ENCODE measurements at places on chromosomes 12 and 14.

DNA sequence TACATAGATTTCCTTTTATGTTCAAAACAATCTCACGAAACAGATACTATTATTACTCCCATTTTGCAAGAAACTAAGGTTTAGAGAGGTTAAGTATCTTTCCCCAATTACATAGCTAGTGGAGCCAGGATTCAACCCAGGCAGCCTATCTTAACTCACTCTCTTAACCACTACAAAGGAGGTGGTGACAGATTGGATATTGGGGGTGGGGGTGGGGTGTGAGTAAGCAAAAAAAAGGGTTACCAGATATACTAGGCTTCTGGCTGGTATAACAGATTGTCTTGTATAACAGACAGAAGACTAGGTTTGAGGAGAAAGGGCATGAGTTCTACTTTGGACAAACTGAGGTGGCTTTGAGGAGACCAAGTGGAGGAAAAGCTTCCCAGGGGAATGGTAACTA, 2.1 kb downstream of the GMFB start:
- DNase-seq, result no peak

GRCh38 chr12:50609292-50609874, 104.6 kb downstream of the DIP2B start:
- DNase-seq, result no peak

DNA sequence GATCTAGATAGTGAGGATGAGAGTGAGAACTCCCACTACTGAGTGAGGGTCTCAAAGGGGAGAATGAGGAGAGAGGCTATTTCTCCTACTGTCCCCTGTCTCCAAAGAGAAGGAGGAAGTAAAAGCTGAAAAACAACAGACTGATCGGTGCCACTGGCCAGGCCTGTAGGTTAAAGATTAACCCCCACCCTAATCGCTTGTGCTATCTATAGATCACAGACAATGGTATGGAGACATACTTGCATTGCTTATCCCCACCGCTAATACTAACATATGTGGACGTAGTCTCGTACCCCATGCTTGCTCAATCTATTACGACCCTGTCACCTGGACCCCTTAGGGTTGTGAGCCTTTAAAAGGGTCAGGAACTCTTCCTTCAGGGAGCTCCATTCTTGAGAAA, 777.9 kb upstream of the TMEM132C start:
- no peak for DNase-seq

- peak; percentile 47 for DNase-seq
Measured at GRCh38 chr12:121466794-121467637, 67.1 kb downstream of the RNF34 start.

GRCh38 chr12:29281371-29282005, 99.5 kb downstream of the ERGIC2 start:
- DNase-seq, result no peak

DNA sequence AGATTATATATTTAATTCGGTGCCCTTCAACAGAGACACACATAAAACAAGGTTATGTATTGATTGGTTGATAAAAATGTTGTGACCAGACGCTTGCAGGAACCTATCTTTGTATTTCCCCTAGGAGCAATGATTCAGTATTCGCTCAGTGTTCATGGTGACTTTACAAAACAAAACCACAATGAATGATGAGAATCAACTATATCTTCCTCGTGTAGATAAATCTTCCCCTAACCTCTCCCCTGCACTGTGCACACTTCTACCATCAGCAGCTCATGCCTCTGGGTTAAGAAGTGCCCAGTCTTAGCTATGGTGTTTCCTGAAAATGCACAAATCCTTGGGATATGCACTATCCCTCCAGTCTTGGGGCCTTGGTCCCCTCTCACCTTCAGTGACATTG, 16.3 kb downstream of the RIN3 start:
- DNase-seq, result no peak

DNA sequence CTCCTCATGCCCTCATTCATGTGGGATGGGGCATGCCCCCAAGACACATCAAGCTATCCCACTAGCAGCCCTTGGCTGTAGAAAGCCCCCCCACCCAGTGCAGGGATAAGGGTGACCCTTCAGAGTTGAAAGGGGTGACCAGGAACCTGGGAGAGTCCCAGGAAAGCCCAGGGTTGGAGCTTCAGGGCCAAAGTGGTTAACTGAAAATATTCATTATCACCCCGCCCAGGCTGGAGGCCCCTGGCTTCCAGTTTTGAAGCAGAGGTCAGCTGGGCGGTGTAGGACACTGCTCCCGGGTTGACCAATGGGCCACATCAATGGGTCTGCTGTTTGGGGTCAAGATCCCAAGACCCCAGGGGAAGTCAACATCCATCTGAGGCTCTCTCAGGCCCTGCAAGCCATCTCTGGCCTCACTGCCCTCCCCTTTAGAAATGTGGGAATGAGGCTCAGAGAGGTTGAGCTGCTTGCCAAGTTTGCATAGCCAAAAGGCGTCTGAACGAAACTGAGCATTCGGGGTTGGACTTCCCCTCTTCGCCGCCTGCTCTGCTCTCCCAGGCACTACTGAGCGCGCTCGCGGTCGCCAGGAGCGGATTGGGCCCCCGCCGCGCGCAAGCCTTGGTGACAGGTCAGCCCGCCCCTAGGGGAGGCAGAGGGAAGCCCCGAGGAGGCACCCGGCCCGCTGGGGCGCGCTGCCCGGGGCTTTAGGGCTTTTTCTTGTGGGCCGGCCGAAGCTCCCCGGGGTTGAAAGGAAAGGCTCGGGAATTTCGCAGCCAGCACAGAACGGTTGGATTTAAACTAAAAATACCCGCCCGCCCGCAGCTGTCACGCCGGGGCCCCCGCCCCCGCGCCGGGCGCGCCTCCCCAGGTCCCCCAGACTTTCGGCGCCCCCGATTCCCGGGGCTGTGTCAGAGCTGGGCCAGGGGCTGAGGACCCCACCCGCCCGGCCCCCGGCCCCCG, 576 bp downstream of the SYNE3 start:
- DNase-seq, result no peak

GRCh38 chr14:85401384-85401783, 128.6 kb upstream of the FLRT2 start:
- no peak for DNase-seq

DNA sequence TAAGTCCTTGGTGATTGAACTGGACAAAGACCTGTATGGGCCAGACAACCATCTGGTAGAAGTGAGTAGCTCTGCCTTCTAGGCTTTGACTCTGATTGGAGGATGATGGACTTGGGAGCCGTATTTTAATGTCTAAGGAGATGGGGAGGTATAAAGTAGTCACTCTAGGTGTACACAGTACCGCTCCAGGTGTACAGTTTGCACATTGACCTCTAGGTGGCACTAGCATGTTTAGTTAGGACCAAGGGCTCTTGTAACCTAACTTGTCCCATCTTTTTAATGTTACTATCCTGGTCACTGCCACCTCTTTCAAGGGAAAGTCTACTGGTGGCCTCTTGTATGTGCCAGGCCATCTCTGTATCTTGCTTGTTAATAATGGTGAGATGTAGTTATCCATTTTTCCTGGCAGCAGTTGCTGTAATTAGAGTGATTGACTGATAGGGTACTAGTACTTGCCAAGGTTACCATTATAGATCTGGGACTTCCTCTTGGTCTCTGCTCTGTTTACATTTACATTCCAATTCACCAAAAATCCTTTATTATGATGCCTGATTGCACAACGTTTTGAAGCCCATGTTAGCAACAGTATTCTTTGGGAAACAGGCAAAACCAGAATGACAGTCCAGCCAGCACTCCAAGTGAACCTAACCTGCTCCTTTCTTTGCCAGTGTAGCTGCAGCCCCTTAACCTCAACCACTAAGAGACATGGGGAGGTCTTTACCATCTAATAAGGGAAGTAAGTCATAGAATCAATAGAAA, 3.6 kb downstream of the SMARCD1 start:
- no peak for DNase-seq

- no peak for DNase-seq
Measured at GRCh38 chr12:62643486-62643885, 176.9 kb downstream of the MON2 start.

DNA sequence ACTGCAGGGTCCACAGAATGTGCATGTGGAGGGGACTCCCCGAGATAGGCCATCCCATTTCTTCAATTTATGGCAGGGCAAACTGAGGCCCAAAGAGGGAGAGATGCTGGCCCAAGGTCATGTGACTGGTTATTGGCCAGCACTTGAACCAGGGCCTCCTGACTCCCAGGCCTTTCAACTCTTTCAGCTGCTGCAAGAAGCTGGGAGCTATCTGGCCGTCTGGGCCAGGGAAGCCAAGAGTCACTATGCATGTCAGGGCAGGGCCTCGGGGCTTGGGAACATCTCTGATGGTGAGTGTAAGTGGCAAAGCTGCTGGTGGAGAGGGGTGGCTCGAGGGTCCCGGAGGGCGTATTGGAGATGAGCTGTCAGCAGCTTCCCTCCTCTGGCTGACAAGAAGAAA, 9.5 kb upstream of the LTBP2 start:
- DNase-seq, result no peak

- no peak for DNase-seq
Measured at GRCh38 chr14:101828046-101828445, 66.5 kb downstream of the PPP2R5C start.

GRCh38 chr14:31024577-31025366, 677 bp upstream of the AP4S1 start:
- DNase-seq, result no peak

GRCh38 chr14:96888593-96888992, 91.4 kb downstream of the VRK1 start:
- DNase-seq, result no peak

GRCh38 chr12:16884056-16884455, 278.1 kb upstream of the LMO3 start:
- DNase-seq, result no peak

DNA sequence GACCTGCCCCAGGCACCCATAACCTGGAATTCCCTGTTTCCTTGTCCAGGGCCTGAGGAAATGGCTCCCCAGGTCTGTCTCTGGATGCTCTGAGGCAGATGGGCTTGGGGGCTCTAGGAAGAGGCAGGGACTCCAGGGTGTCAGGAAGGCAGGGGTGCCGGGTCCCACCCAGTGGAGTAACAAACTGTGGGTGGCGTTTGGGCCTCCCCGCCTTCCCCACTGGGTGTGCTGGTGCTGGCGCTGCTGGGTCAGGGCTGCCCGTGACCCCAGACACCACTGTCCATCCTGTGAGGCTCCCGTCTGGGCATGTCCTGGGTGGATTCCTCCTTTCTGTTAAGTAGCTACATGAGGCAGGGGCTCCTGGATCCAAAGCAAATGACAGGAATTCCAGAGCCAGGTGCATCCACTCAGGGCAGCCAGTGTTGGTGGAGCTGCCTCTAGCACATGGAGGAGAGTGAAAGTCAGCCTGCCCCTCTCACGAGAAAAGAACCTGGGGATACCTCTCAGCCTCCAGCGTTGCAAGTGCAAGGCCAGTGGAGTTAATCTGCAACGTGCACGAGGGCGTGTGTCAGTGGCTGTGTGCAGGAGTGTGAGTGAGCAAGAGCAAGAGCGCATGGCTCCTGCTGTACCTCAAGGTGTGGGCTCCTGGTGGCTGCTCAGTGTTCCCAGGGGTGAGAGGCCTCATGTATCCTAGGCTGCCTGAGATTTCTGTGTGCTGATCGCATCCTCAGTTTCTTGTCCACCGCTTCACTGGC, 403.1 kb downstream of the TMEM121 start:
- DNase-seq, result no peak

GRCh38 chr12:81835783-81836182, 76.6 kb upstream of the PPFIA2 start:
- no peak for DNase-seq

DNA sequence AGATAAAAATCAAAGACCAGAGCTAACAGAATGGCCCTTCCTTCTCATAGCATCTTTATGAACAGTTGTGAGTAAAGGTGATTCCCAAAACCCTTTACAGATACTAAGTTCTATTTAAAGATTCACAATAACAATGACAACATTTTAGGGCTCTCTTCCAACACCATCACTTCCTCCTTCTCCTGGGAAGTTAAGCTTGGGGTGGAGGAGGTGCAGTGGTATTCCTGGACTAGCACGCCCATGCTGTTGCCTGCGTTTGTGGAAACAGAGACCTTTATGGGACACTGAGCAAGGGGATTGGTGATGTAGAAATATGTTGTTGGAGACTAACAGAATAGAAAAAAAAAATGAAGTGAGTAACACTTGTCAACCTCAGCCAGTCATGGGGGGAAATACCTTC, 22.5 kb downstream of the SYNE2 start:
- DNase-seq, result no peak

DNA sequence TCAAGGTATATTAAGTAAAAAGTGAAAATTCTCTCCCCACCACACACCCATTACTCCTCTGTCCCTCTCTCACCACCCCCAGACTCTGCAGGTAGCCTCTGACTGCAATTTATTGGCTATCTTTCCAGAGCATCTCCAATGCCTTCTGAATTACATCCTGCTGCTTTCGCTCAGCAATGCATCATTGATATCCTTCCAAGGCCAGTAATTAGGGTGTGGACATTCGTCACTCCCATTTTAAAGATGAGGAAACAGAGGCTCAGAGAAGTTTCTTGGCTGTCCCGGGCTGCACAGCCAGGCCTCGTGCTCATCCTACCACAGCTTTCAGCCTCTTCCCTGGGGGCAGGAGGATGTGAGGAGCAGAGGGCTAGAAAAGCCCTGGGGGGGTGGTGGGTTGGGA, 23.6 kb upstream of the PGF start:
- no peak for DNase-seq

DNA sequence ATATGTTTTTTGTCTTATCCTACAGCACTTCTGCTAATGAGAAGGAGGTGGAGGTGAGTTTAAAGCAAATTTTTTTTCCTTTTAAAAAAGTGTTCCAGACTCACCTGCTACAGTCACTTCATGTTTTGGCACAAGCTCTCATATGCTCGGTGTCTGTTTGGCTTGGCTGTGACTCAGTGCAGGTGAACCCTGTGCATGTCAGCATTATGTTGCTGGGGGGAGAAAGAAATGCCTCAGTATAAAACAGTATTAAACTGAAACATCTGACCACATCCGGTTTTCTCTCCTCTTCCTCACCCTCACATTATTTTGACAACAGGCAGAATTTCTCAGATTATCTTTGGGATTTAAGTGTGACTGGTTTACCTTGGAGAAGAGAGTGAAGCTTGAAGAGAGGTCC, 105.2 kb downstream of the DNAI7 start:
- no peak for DNase-seq

DNA sequence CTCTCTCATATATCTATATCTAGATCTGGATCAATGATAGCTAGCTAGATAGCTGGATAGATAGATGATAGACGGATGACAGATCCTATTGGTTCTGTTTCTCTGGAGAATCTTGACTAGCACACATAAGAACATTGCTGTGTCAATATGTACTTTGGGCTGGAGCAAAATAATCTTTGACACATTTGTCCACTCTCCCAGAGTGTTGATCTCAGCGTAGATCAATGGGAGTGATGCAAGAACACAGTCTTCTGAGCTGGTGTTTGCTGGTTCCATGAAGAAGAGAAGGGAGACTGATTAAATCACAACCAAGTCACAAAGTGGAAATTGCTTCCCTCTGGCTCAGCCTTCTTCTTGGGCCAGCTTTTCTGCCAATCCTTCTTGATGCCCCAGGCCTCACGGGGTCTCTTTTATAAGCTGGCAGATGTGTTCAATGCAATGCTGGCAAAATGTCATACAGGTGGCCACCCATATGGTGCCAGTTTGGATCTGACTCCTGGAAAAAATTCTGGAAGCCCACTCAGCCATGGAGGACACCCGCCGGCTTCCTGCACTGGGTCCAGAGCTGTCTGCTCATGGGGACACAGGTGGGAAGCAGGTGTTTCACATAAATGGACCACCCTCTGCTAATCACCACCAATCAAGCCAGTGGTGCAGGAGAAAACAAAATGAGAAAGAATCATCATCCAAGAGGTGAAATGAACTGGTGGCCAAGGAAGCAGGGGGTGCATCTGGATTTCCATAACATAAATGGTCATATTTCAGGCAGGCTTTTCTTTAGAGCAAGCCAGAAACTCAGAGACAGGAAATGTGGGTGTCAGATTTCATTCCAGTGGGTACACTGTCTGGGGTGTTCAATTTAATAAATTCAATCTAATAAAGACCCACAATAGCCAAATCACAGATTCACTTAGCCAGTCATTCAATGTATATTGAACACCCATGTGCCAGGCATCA, 310.3 kb downstream of the DPF3 start:
- DNase-seq, result no peak
